ENCODE measurements at places on chromosomes 11 and 22.

- DNase-seq: no peak
Observed at GRCh38 chr11:69008737-69009440, 4.2 kb downstream of the MRGPRF start.

DNA sequence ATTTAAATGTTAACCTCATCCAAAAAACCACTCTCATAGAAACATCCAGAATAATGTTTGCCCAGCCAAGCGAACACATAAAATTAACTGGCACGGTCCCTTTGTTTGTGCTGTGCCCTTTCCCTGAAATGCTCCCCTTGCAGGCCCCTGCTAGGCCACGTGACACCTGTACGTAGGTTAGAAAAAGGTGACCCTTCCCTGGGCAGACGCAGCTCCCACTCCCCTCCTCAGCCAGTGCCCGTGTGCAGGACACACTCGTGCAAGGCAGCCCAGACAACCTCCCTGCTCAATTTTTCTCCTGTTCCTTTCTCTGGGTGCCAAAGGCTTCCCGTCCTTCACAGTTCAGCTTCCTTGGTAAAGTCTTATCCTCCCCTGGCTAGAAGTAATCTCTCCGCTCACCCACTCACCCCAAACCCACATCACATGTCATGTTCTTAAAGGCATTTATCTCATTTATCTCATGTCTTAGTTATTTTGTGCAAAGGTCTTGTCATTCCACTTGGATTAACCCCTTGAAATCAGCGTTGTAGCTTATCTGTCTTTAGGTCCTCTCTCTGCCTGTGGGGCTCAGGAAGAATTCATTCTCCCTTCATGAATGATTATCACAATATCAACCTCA lies 20.7 kb downstream of the FAM83F start:
- DNase-seq: no peak

DNA sequence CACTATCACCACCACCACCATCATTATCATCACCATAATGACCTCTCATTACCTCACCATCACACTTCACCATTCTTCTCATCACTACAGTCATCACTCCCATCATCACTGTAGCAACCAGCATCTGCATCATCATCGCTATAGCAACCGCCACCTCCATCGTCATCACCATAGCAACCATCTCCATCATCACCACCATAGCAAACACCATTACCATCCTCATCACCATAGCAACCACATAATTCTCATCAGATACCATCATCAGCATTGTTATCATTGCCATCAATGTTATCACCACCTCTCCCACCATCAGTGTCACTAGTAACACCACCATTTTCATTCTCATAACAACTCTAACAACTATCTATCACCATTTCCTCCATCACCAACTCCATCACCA lies 23.1 kb upstream of the CD82 start:
- no peak for DNase-seq

DNA sequence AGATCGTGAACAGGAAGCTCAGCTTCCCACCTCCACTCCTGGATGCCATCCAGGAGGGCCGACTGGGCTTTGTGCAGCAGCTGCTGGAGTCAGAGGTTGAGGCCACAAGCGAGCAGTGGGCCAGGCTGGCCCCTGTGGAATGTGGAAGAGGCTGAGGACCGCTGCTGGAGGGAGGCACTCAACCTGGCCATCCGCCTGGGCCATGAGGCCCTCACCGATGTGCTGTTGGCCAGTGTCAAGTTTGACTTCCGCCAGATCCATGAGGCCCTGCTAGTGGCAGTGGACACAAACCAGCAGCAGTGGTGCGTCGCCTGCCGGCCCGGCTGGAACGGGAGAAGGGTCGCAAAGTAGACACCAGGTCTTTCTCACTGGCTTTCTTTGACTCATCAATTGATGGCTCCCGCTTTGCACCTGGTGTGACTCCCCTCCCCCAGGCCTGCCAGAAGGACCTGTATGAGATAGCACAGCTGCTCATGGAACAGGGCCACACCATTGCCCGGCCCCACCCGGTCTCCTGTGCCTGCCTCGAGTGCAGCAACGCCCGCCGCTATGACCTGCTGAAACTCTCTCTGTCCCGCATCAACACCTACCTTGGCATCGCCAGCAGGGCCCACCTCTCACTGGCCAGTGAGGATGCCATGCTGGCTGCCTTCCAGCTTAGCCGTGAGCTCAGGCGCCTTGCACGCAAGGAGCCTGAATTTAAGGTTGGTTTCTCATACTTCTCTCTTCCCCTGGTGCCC lies 24.9 kb downstream of the ART5 start:
- DNase-seq: no peak

DNA sequence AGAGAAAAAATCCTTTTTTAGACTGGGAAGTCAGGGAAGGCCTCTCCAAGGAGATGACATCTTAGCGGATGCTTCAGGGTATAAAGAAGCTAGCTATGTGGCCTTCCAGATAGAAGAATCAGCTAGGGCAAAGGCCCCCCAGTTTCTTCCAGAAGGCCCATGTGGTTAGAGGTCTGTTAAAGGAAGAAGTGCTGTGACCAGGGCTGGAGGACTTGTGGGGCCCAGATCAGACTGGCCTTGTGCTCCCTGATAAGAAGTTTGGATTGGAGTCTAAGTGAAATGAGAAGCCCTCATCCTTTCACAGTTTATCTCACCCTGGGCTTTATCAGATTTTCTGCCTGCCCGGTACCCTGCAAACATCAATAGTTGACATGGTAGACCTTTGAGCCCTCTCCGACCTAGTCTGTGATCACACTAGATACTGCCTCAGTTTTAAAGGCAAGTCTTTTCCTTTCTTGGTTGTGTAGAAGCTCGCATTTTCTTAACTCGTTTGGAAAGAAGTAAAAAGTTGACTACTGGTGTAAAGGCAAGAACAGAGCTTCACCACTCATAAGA lies 7.8 kb downstream of the AMPD3 start:
- no peak for DNase-seq

GRCh38 chr11:3840870-3841425 lies at the start of gene RHOG:
TSS of gene RHOG (minus strand) at chr11:3840959. CDS start at chr11:3828138, 12,821 bp downstream.
- peak; percentile 86 for DNase-seq
